NAMALWA (cell line): ENCODE measurements at places on chromosomes 3 and 15.
A peak's percentile ranks its signal among the peaks of the same experiment; 100 is the strongest.

- DNase-seq = no peak
Observed at GRCh38 chr3:195860456-195860855, 47.9 kb downstream of the TNK2 start.

- no peak for DNase-seq
Observed at GRCh38 chr3:113312416-113312815, 101.1 kb downstream of the BOC start.

GRCh38 chr15:25688166-25688565 is 175.0 kb downstream of the ATP10A start:
- DNase-seq = no peak

- peak; percentile 68 for DNase-seq
Observed at GRCh38 chr3:52144034-52144795, 10.0 kb downstream of the POC1A start.

GRCh38 chr3:31968927-31969418 is 12.1 kb downstream of the OSBPL10 start:
- DNase-seq = no peak

DNA sequence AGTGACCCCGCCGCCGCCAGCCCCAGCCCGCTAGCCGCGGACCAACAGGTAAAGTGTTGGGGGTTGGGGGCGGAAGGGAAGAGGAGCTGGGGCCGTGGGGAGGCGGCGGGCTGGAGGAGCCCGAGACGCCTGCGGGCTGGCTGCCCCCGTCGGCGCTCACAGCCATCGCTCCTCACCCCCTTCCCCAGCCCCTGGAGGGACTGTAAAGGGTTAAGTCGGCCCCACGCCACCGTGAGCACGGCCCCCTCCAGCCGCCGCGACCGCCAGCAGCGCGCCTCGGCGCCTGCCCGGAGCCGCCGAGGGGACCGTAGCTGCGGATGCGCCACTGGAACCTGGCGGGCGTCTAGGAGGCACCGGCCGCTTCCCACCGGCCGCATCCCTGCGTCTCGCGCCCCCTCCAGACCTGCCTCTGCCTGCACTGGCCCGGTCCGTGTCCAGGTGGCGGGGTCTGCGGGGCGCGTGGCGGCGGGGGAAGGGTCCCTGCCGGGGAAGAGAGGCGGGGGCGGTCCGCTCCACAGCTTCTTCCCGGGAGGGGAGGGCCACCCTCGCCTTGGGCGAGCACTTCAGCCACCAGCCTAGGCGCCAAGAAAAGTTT is 522 bp downstream of the MED12L start:
- DNase-seq = peak; percentile 52

DNA sequence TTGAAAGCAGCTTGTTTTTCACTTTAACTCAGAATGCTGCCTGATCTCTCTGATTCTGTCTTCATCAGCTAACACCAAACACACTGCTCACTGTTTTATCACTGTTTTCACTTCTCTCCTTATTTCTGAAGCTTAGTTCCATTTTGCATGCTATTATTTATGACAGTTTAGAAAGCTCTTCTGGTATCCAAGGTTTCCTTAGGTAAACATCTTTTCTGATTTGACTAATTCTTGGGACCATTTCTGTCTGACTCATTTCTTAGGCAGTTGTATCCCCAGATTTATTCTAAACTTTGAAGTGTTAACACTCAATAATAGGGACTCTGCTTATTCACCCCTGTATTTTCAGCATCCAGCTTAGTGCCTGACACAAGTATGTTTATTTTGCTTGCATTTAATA is 167.7 kb downstream of the BCHE start:
- no peak for DNase-seq

DNA sequence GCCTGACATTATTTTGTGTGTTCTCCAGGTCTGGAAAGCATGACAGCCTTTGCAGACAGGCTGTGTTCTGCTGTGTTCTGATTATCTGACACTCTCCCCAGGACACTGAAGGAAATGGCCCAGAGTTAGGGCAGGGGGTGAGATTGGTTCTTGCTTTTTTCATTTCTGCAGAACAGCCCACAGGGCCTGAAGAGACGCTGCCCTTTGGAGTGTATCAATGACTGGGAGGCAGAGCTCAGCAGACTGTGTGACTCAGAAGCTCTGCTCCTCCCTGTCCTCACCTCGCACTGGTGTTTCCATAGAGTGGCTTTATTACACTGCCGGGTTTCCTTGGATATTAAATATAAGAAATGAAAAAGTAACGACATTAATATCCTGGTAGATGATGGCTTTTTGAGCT is 523.6 kb downstream of the NTRK3 start:
- DNase-seq = no peak

DNA sequence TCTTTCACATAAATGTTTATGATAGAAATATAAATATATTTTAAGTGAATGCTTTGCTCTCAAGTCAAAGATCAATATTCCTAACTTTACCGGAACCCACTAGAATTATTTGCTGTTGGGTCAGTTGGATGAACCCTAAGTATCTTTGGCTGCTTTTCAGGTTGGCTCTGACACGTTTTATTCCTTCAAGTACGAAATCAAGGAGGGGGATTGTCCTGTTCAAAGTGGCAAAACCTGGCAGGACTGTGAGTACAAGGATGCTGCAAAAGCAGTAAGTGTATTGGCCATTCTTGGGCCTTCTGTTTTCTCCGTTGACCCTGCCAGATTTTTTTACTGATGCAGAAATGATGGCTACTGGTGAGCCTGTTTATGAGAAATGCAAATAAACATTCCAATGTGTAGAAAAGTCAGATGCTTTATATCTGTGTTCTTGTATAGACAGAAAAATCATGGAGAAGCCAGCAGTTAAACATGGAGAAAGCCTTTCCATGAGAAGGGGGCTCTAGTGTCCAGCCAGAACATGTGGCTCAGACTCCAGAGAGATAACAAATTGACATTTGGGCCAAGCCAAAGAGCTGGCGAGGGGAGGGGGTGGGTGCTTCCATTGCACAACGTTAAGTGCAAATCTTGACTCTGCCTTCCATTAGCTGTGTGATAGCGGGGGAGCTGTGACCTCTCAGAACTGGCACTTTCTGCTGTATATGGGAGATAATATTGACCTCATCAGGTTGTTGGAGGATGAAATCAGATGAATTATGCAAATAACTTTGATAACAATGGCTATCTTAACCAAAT is 3.0 kb downstream of the KNG1 start:
- DNase-seq = no peak

DNA sequence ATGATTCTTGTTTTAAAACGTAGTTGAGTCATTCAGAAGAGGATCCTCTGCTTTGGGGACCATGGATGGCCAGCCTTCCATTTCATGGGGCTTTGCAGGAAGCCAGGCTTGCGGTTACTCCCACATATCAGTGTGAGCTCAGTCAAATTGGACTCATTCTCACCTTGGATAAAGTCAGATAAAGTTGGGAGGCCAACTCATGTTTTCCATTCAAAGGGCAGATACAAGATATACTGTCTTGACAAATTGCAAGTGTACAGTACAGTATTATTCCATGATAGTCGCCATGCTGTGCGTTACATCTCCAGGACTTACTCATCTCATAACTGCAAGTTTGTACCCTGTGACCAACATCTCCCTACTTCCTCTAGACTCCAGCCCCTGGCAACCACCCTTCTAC is 25.5 kb upstream of the B3GNT5 start:
- DNase-seq = no peak
